Activated CD4-positive, alpha-beta T cell treated with anti-CD3 and anti-CD28 coated beads, Interleukin-2, Interleukin-6, amounts not matched to agents 100 ng/mL and 50 ng/mL, durations not matched to agents 16 hours and 8 hours (primary cell): ENCODE measurements at places on chromosomes 16 and 17.

- no peak for DNase-seq
Measured at GRCh38 chr17:41429667-41430066, 5.3 kb upstream of the KRT37 start.

- DNase-seq = no peak
Measured at GRCh38 chr17:78661093-78661770, 84.0 kb upstream of the DNAH17 start.

DNA sequence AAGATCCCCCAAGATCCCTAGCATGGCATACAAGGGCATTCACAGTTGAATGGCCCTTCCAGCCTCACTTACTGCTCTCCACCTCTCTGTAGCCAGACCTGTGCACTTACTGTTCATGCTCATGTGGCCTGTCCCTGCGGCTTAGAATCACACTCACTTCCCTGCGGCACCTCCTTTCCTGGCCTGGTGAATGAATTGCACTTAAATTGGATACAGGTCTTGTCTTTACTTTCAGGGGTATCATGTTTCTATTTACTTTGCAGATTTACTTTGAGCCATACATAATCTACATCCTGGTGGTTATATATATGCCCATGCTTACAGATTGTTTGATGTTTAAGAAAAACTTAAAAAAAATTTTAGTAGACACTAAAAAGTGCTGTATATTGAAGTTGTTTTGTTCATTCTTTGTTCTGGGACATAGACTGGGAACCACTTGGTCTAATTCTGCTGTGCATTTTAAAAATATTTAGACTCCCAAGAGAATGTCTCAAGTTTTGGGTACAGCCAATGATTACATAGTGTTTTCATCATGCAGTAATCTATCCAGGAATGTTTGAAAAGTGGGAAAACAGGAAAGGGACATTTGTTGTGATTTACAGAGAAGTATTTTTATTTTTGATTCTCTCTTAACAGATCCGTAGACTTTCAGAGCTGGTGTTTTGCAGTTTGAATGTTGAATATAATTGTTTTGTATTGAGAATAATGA, 63.9 kb downstream of the NUP88 start:
- DNase-seq = no peak

- no peak for DNase-seq
Measured at GRCh38 chr17:47846716-47847340, 4.1 kb downstream of the SP6 start.

DNA sequence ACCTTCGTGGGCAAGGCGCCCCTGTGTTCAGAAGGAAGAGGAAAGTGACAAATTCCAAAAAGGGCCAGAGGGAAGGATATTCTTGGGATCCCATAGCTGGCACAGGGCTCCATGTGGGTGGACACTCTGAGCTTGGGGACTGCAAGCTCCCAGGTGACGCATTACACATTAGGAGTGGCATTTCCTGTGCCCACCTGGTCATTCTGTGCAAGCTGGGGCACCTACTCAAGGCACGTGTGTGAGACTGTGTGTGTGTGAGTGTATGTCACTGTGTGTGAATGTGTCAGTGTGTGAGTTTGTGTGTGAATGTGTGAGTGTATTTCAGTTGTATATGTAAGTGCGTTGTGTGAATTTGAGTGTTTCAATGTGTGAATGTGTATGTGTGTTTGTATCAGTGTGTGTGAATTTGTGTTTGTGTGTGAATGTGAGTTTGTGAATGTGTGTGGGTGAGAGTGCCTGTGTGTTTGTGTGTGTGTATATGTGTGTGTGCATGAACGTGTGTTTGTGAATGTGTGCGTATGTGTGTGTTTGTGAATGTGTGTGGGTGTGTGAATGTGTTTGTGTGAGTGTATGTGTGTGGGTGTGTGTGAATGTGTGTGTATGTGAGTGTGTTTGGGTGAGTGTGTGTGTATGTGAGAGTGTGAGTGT, 1.6 kb upstream of the CD300A start:
- no peak for DNase-seq

DNA sequence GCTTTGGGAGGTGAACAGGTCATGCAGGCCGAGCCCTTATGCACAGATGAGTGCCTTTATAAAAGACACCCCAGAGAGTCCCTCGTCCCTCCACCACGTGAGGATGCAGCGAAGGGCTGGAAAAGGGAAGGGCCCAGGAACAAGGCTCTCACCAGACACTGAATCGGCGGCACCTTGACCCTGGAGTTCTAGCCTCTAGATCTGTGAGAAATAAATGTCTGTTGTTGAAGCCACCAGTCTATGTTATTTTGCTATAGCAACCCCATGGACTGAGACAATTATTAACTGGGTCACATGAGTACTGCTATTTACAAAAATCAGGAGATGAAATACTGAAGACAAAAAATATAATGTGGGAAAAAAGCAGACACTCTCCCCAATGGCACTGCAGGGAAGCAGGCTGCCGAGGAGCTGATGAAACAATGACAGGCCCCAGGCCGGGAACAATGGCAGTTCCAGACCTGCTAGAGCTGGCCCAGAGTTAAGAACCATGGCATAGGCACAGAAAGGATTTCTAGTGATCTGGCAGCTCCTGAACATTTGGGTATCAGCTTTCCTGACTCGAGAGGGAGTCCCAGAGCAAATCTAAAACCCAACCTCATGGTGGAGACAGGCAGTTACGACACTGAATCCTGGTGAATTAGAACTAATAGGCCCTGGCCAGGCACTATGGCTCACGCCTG, 17.8 kb upstream of the GGA2 start:
- no peak for DNase-seq

GRCh38 chr16:48408688-48409087, 23.5 kb upstream of the SIAH1 start:
- DNase-seq = no peak

GRCh38 chr16:87626401-87626800, 24.1 kb downstream of the JPH3 start:
- DNase-seq = no peak

DNA sequence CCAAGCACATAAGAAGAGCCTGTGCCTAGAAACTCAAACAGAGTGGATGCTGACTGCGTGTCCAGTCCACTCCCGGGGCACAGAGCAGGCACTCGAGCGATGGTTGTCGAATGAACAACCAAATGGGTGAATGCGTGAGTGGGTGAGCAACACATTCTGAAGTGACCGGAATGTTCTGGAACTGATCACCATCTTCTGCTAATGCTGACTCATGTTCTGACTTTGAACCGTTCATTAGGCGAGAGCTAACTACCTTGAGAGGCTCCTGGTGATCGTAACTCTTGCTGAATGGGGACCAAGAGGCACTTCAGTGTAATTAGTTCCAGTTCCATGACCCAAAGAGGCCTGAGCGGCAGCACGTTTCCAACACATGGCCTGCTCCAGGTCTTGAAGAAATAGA, 37.9 kb downstream of the IRF8 start:
- no peak for DNase-seq

DNA sequence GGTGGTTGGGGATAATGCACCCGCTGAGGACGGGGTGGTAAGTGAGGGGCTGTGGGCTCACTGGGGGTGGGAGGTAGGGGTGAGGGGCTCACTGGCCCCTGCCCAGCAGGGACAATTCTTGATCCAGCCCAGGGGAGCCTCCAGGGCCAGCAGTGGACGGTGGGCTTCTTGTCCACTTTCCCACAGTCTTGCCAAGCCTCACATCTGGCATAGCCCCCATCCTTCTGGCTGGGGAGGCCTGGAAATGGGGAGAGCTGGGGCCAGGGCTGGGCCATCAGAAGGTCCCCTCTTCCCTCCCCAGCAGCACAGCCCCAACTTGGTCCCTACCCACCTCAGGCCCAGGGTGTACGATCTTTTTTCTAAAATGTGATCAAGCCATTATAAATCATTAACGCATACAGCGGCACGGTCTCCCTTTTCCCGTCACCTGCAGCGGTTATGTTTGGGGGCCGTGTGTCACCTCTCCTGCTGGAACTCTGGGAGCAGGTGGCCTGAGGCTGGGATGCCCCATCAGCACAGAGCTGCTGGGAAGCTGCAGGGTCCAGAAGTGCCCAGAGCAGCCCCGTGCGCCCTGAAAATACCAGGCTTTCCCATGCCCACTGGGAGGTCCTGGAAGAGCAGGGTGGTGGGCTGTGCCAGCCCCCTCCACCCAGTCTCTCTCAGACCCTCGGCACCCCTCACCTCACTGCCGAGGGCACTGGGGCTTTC, 7.2 kb upstream of the SETD6 start:
- no peak for DNase-seq

DNA sequence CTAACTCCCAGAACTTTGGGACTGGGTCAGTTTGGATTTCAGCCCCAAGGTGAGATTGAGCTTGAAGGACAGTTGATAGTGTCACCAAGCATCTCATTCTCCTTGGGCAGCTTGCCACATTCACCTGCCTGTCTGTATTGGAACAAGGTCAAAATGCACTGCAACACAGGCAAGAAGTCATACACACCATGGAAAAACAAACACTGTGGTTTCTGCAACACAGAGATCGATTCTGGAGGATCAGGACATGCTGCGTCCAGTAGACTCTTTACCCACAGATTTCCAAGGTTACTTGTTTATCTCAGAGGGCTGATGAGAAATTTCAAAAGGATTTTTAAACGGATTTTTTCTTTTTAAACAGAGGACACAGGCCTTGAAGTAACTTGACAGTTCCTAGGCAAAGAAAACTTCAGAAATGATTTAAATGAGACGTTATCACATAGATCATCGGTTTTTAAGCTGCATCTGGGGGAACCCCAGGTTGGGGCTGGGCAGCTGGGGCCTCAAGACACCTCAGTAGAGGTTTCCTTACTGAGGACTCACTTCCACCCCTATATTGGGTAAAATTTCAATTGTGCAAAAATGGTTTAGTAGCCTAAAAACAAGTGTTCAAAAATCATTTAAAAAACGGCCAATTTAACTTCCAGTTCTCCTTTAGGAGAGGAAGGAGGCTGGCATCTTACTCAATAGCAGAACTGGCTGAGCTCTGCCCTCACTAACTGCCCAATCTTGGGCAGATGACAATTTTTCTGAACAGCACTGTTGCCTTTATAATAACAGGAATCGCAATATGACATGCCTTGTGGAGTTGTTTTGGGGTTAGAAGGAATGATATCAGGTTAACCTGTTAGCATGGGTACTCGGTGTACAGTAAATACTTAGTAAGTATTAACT, 299.3 kb downstream of the XYLT1 start:
- DNase-seq = no peak

DNA sequence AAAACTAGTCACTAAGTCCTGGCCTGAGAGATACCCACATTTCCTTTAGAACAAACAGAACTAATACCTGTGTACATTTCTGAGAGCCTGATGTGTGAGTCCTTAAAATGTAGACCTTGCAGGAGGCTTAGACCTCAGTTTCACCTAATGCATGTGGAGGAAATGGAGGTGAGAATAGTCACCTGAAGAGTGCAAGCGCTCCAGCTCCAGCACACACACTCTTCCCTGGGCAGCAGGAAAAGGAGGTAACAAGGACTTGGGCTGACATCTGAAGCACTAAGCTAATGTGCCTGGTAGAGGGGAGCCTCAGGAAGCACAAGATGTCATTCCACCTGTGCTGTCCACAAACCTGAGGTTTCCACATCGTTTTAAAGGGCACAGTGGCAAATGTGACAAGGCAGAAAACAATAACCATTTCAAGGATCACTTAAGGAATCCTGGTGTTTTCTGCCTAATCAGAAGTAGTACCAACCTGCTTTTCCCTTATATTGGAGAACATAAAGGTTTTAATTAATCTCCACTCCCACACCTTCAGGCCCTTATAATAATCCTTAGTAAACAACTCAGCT, 17.2 kb upstream of the RSL1D1 start:
- DNase-seq = no peak

DNA sequence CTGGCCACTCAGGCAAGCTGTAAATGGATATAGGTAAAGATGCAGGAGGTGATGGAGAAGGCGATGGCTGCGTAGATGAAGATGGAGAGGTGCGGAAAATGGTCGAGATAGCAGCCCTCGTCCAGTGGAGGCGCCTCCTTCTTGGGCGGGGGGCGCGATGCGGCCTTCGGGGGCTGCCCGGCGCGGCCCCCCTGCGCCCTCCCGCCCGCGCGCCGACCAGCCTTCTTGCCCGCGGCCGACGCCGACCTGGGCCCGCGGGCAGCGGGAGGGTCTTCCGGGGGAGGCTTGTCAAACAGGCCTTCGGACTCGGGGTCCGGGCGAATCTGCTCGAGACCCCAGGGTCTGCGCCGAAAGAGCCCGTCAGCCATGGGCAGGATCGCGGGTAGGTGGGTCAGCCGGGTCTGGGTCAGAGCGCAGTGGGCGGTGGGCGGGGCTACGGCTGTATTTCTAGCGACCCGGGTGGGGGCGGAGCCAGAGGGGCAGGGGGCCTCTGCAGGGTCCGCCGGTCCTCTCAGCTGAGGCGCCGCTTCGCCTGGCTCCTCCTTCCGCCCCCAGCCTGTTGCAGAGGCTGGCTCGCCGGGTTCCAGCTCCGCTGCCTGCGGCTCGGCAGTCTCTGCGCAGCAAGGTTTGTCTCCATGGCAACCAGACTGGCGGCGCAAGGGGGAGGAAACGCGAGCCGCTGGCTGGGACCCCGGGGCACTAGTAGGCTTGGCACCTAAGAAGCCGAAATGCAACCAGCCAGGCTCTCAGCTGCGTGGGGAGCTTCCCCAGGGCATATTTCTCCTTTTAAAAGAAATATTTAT, 14.4 kb downstream of the MIS12 start:
- peak; percentile 78 for DNase-seq

DNA sequence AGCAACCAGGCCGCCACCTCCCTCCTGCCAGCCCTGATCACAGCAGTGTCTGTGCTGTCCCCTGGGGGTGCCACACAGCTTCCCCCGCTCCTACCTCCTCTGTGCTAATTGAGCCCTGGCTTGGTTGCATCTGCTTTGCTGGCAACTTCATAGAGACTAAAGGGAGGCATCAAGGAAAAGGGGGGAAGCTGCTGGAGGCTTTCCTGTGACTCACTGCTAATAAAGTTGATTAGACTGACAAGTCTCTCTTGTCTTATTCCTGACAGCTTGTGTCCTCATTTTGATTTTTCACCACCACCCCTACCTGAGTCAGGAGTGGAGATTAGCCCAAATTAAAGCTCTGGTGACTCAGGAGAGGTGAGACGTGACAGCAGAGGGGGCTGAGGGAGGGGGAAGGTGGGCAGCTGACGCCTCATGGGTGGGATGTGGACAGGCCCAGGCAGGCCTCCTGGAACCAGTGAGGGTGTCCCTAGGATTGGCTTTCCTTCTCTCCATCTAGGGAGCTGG, 310.0 kb downstream of the CBLN1 start:
- DNase-seq = no peak

DNA sequence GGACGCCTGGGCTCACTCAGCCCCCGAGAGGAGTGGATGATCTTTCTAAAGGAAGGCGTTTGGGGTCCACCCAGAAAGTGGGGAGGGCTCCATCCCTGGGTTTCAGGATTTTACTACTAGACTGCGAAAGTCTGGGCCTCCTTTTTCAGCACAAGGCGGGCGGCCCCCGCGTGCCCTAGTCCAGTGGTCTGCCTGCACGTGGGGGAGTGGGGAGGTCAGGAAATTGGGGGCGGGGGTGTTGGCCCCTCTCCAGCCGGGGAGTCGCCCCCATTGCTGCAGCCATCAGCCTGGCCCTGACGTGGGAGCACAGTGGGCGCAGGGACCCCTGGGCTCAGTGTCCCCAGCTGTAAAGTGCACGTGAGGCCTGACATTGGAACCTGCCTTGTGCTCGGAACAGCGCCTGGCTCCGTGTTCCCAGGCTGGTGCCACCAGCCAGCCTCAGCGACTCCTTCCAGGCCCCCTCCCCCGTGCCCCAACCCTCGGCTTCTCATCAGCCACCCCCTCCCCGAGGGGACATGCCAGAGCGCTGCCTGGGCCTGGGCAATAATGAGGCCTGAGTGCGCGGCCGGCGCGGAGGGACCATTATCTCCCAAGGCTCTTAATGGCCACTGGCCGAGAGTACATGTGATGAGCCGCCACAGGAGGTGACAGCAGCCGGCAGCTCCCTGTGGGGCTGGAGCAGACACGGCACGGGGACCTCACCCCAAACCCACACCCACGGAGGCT, 2.4 kb upstream of the C1QTNF8 start:
- no peak for DNase-seq
